ENCODE measurements at places on chromosomes 16 and 17.
A peak's percentile ranks its signal among the peaks of the same experiment; 100 is the strongest.

DNA sequence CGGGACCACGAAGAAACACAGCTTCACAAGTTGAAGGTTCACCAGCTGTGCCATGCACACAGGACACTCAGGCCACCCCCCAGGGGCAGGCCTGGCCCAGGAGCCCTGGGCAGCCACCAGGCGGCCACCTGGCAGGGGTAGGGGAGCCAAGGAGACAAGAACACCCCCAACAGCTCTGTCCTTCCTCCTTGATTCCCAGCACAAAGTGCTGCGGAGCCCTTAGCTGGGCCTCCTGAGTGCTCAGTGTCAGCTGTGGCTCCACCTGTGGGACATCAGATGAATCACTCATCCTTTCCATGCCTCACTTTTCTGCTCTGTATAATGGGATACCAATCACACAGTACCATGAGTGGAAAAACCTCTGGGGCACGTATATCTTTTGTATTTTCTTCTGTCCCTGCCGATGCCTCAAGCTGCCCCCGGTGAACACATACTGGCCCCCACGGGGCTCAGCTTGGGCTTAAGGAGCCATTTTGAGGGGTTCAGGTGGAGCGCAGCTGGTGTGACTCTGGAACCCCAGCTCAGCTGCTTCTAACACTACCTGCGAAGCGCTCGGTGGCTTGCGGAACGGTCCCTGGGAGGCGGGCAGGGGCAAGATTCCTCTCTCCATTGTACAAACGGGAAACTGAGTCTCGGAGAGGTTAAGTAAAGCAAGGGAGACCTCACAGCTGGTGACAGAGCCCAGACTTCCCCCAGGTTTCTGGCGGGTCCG is 12.0 kb downstream of the GALK1 start:
- DNase-seq: no peak

- no peak for DNase-seq
These were observed 62.6 kb downstream of the AMFR start for GRCh38 chr16:56362706-56363105.

GRCh38 chr17:76079956-76080767 is 1.2 kb downstream of the ZACN start:
- peak; percentile 43 for DNase-seq

- no peak for DNase-seq
These were observed 213.0 kb downstream of the HS3ST3B1 start for GRCh38 chr17:14513835-14514234.

- no peak for DNase-seq
These were observed 488.9 kb downstream of the CDH13 start for GRCh38 chr16:83115491-83116232.

DNA sequence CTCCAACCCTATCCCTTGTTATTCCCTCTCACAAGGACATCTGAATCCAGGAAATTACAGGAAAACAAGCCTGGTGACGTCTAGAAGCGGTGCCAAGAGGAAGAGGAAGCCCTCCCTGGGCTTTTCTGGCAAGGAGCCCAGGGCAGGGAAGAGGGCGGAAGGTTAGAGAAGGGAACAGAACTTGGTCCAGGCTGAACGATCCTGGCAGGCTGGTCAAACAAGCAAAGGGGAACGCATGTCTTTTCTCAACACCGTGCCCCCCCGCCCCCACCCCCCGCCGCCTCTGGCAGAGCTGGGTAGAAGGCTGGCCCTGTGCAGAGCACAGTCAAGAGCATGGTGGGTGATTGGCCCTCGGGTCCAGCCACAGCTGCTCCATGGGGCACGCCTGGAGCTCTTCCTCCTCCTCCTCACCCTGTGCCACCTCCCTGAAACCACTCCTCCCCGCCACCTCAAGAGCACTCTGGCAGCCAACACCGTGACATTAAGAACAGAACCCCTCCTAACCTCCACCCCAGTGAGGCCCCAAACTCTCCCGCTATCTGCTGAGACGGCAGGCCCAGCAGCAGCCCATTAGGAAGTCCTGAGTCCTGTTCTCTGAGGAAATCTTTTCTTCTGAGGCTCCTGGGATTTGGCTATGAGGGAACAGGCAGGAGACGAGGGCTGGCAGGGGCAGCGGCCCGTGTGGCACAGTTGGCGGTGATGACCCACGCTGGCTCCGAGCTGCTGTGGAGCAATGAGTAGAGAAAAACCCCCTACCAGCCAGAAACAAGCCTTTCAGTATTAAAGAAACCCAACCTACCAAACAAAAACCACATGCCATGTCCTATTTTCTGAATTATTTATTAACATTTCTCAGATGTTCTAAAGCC is 7.3 kb downstream of the C16orf86 start:
- peak; percentile 27 for DNase-seq

GRCh38 chr17:50194140-50194933 is 7.1 kb downstream of the COL1A1 start:
- no peak for DNase-seq

Measured in SK-MEL-5 (cell line).